ENCODE measurements at places on chromosomes 2 and 18.
A peak's percentile ranks its signal among the peaks of the same experiment; 100 is the strongest.

DNA sequence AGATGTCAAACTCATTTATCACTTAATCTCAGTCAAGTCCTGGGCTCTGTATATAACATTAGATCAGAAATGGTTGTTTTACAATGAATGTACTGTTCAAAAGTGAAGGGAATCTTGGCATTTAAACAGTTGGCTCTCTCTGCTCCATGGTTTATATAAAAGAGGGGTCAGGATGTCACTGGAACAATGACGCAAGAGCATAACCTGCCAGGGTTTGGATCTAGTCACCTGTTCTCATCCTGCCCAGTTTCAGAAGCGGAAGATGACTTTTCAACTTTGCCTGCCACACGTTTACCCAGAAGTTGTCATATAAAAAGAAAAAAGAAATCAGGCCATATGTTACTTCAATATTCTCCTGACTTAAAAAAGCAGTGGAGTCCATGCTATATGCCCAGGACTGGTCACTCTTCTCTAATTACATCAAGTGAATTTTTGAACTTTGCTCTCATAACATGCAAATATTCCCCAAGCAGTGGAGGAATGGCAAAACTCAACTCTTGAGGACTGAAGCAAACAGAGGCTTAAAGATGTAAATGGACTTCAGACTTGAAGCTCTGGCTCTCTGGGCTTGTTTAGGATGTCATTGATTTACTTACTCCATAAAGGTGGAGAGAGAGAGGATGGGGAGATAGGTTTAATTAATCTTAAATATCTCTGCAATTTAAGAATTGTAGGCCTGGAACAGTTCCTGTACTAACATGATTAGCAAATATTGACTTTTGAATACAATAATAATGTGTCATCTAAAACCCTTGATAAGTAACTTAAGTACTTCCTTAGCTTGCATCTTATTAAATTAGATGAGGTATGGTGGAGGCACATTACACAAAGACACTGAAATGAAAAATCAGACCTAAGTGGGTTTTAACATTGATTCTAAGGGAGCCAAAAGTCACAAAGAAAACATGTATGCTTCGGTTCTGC lies 58.3 kb downstream of the ETAA1 start:
- DNase-seq = no peak

GRCh38 chr2:9261231-9261883 lies 54.7 kb downstream of the ASAP2 start:
- peak; percentile 79 for DNase-seq

GRCh38 chr18:73199151-73199550 lies 331.4 kb upstream of the NETO1 start:
- no peak for DNase-seq

DNA sequence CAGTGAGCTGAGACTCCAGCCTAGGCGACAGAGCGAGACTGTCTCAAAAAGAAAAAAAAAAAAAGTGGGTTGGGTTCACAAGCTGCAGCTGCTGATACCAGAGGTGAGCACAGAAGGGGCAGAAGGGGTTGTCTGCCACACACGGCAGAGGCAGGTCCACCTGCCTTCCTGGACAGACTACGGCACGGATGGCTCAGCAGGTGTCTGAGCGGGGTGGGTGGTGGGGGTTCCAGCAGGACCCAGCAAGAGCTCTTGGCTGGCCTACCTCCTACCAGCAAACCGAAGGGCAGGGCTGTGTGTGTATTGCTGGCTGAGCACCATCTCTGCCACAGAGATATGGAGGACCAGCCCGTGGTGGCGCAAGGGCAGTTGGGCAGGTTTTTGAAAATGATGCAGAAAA lies 130.4 kb upstream of the ASB18 start:
- no peak for DNase-seq

GRCh38 chr2:190578158-190579057 lies 43.9 kb upstream of the NEMP2 start:
- DNase-seq = no peak

- no peak for DNase-seq
Measured at GRCh38 chr18:35155398-35156117, 85.3 kb upstream of the ZNF397 start.

DNA sequence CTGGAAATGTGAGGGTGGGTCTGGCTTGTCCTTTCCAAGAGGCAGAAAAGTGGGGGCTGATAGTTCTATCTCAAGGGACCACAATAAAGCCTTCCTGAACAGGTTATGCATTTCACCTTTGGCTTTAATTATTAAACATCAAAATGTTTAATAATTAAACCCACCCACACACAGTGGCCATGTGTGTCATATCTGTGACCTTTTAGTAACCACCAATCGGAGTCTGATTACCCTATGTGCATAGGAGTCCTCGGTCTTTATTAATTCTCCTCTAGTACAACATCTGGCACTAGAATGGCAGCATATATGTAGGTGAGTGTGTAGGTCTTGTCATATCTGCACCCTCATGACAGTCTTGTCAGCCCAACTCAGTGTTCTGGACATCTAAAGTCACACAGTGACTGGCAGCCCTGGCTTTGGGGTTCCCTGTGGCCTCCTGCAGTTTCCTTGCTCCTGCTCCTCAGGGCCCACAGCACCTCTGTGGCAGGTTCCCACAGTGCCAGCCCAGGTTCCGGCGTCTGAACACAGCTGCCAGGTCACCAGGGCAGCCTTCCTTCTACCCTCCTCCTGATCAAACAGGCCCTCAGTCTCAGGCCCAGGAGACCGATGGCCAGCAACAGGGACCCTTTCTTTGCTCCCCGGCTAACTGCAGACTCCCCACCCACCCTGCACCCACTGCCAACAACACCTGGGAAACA lies 100.9 kb downstream of the MTCL1 start:
- no peak for DNase-seq

GRCh38 chr2:132473174-132473883 lies 56.7 kb downstream of the GPR39 start:
- DNase-seq = no peak

DNA sequence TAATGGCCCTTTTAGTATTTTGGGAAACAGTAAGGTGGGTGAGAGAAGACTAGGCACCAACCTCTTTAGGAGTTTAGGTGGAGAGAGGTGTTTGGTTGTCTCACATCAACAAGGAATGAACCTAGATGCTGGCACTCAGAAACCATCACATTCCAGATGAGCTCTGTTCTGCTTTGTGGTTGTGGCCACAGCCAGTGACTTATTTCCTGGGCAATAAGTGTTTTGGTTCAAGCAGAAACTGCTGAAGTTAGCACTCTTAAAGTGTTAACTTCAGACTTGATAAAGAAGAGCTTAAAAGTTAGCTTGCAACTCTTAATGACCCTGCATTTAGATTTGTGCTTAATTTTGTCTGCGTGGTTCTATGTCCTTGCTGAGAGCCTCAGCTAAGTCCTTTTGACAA lies 929.2 kb downstream of the SLC4A3 start:
- DNase-seq = no peak

DNA sequence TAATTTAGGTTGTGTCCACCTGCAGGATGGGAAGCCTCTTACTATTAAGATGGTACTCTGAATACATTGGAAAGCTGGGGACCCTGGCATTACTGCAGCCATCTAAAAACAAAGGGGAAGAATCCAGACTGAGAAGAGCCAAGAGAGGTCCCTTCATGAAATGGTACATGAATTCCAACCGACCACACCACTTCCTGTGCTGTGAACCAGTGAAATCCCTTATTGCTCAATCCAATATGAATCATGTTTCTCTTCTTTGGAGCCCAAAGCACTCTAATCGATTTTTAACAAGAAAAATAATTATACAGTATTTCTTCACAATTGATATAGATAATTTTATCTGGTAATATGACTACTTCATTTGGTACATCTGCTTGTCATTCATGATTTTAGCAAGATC lies 479.7 kb upstream of the RAB6C start:
- no peak for DNase-seq

GRCh38 chr18:27577752-27578151 lies 392.6 kb upstream of the CHST9 start:
- no peak for DNase-seq

- no peak for DNase-seq
Measured at GRCh38 chr2:45964906-45965305, 313.4 kb downstream of the PRKCE start.

GRCh38 chr2:47225061-47225783 lies 70.1 kb upstream of the STPG4 start:
- no peak for DNase-seq

DNA sequence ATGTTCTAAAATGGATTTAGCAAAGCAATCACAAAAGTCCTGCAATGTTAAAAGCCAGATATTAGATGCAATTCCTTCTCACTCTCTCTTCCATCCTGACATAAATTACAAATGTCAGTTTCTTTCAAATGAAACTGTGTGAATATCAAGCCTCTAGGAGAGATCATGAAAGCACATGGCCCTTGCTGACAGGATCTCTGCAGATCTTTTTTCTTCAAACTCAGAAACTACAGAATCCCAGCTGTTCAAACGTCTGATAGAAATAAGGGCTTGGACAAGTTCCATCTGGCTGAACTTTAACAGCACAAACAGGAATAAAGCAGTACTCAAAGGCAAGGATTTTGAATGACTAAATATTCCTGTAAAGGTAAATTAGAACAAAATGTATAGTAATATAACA lies 47.6 kb downstream of the PDE1A start:
- no peak for DNase-seq

DNA sequence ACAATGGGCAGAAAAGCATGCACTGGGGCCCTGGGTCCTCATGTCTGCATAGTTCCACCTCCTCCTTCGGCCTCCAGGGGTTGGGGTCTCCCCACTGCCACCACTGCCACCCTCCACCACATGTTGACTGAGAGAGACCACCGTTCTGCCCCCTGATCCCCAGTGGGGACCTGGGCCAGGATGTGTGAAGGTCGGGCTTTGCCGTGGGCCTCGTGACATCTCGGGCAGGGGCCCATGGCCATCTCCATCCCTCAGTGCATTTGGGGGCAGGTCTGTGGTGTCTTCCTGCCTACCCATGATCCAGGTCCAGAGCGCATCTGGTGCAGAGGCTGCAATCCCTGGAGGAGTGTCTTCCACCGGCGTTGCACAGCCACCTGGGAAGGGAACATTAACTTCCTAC lies 166.8 kb upstream of the POU3F3 start:
- DNase-seq = no peak

GRCh38 chr2:103324671-103325070 lies 562.8 kb downstream of the TMEM182 start:
- DNase-seq = no peak

GRCh38 chr2:65396348-65397026 lies 35.9 kb downstream of the SPRED2 start:
- DNase-seq = peak; percentile 28

DNA sequence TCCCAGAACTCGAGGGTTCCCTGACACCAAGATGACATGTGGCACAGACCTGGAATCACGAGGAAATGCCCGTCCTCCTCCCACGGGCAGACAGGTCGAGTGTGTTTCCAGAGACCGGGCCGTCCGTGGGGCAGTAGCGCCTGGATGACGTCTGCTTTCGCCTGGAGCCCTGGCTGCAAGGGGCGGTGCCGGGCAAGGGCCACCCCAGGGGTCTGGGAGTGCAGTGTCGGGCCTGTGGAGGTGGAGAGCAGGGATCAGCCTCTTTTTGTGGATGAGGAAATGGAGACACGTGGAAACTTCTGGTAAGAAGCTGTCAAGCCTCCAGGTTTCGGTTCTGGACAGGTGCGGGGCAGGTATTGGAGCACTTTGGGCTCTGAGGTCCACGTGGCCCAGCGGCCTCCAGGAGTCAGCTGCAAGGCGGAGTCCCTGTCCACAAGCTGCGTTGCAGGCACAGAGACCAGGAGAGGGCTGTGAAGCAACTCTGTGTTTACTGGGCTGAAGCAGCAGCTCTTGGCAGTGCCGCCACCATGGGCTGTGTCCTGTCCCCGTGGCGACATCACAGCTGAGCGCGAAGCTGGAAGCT lies 25.6 kb downstream of the NFATC1 start:
- no peak for DNase-seq

DNA sequence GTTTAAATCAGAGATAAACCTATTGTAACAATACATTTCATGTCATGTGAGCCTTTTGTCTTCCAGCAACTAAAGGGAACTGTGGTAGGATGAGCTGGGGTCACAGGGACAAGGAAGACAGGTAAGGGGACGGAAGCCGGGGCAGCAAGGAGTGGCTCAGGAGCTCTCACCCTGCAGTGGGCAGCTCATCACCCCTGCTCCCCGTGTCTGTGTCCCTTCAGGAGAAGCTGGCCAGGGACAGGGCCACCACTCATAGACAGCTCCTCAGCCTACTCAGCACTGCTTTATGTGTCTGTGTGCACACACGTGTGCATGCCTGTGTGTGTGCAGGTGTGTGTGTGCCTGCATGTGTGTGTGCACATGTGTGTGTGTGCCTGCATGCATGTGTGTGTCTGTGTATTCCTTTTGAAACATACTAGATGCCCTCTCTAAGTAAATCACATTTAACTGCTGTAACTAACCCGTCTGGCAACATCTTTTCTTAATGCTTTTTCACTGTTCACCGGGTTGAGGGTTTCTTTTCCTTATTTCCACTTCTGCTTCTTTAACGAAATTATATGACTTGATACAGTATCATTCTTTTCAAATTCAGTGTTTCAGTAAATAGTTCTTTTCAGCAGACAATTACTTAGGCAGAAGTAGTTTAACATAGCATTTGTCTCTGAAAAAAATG lies 44.2 kb downstream of the LRRFIP1 start:
- DNase-seq = no peak

DNA sequence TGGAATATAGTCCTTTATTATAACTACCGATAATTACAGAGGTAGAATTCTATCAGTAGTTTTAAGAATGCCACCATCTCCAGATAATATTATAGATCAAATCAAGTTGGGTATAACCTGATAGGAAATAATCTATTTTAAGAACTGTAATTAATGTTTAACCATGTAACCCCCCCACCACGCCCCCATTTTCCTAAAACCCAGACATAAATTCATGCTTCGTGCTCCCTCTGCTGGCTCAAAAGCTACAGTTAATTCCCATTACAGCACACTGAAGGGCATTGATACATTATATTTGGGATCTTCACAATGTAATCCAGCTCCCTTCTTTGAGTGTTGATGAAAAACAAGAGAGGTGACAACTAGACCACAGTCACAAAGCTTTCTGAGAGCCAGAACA lies 228.0 kb upstream of the SMAD7 start:
- DNase-seq = peak; percentile 46

DNA sequence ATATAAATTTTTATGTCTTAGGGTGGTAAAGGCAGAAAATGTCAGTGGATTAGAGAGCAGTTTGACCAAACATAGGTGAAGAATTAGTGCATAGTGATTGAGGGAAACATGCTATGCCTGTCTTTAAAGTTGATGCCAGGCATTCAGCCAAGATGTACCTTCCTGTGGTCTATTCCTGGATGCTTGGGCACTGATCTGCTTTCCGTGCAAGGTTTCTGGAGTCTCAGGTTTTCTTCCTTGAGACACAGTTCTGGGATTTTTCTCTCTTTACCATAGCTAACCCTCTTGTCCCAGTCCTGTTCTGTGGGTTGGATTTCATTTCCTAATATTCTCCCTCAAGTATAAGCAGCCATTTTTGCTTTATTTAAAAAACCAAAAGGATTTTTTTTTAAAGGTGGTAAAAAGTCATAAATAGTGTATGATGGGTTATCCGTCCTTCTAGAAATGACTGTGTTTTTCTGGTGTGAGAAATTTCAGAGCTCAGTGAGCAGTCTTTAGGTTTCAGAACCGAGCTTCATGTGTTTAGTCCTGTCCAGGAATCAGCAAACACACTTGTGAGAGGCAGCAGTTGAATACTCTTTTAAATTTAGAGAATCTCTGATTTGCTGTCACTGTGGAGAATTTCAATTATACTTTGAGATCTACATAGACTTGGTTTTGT lies 43.0 kb upstream of the CYBRD1 start:
- no peak for DNase-seq

GRCh38 chr2:126852361-126852760 lies 46.3 kb upstream of the TEX51 start:
- no peak for DNase-seq
